ENCODE measurements at places on chromosomes 4 and X.

GRCh38 chr4:40550948-40551462, 78.7 kb downstream of the RBM47 start:
- no peak for DNase-seq

DNA sequence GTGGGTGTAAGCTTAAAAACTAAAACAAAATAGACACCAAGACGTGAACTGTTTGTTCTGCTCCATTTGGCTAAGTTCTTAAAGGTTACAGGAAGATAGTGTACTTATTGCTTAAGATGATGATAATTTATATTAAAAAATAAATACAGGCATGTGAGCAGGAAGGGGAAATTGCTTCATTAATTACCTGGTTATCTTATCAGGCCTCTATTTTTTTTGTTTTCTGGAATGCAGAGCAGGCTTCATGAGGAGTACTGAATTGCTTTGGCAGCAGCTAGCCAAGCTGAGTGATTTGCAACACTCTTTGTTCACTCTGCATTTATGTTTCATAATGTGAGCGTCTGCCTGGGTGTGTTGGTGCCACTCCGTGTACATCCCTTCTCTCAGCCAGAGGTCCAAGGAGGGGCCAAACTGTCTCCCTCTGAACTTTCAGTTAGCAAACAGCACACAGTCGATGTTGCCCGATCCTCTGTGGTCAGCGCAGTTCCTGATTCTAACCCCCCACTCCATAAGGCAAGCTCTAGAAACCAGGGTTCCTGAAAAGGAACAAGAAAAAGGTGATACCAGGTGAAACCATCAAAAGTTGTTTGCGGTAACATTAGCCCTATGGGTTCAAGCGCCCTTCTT, 348.2 kb downstream of the SPRY1 start:
- DNase-seq = no peak

DNA sequence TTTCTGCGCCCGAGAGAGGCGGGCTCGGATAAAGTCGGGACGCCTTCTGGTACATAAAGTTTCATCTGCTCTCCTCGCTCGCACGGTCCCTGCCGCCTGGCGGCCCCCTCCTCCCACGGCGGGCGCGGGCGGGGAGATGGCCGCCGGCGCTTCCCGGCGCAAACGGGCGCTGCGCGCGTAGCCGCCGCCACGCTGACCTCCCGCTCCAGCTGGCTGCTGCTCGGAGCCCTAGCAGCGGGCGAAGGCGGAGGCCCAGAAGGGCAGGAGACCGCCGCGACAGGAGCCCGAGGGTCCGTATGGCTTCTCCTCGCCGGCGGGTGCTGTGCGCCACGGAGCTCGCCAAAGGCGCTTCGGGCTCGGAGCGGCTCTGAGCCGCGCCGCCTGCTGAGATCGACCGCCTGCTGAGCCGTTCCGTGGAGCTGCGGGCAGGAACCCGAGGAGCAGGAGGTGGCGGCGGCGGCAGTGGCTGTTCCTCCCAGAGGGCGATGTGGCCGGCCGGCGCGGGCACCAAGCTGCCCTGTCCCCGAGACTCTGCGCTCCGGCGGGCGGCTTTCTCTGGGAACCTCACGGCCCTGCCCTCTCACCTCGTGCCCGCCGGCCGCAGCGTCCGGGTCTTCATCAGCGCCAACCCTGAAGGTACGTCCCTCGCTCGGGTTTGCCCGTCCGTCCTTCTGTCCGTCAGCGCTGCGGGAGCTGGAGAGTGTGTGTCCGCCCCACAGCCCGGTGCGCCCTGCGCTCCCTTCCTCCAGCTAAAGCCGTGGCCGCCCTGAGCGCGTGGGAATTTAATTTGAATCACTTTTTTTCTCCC, at the start of gene NWD2:
Gene NWD2, plus strand, starts transcription at position 161 of the 808 bp plus-strand sequence. Its CDS starts 325 bp downstream, at position 486.
- peak; percentile 57 for DNase-seq

DNA sequence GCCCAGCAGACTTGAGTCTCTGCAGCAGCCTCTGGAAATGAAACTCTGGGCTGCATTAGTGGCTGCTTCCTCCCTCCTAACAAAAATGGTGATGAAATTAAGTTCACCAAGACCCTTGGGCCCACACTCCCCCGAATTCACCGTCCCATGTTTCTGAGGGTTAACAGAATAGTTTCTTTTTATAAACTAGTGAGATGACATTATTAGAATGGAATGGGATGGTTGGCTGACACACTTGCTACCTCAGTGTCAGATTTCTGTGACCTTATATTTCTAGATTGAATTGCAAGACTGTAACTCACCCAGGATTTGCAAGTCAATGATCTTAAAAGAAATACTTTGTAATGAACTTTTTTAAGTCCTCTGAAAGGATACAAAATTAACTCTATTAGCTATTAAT, 127.1 kb downstream of the SHROOM3 start:
- DNase-seq = no peak

- no peak for DNase-seq
Observed at GRCh38 chr4:47486231-47486673, 1.2 kb downstream of the ATP10D start.

GRCh38 chrX:55033429-55033828, 2.7 kb upstream of the ALAS2 start:
- DNase-seq = no peak

DNA sequence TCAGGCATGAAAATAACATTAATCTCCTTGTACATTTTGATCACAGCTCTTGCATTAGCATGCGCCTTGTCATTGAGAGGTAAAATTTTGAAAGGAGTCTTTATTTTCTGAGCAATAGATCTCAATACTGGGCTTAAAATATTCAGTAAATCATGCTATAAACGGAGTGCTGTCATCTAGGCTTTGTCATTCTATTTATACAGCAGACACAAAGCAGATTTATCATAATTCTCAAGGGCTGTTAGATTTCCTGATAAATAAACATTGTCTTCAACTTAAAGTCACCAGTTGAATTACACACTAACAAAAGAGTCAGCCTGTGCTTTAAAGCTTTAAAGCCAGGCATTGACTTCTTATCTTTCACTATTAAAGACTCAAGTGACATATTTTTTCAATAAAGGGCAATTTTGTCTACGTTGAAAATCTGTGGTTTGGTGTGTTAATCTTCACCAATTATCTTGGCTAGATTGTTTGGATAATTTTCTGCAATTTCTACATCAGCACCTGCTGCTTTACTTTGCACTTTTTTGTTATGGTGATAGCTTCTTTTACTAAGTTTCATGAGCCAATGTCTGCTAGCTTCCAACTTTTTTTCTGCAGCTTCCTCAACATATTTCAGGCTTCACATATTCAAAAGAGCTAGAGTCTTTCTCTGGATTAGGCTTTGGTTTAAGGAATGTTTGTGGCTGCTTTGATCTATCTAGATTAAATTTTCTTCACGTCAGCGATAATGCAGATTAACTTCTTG, 27.9 kb upstream of the UGT2B4 start:
- DNase-seq = no peak

DNA sequence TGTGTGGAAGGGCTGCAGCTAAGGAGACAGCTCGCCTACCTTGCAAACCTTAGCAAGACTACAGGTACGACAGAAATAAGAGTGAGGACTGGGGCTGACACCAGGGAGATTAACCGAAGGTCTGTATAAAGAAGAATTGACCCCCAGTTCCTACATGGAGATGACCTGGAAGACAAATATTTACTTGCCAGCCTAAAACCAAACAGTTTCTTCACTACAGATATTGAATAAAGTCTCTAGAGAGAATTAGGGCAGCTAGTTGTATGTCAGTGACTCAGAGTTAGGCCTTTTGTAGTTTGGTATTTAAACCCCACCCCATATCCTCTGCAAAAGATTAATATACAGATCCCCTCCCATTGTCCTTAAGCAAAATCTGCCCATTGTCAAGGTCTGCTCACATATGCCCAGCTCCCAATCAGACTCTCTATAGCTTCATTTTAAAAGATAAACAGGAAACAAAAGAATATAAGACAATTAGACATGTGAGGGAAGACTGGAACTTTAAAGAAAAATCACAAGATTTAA, 28.1 kb upstream of the FRMPD3 start:
- DNase-seq = no peak

DNA sequence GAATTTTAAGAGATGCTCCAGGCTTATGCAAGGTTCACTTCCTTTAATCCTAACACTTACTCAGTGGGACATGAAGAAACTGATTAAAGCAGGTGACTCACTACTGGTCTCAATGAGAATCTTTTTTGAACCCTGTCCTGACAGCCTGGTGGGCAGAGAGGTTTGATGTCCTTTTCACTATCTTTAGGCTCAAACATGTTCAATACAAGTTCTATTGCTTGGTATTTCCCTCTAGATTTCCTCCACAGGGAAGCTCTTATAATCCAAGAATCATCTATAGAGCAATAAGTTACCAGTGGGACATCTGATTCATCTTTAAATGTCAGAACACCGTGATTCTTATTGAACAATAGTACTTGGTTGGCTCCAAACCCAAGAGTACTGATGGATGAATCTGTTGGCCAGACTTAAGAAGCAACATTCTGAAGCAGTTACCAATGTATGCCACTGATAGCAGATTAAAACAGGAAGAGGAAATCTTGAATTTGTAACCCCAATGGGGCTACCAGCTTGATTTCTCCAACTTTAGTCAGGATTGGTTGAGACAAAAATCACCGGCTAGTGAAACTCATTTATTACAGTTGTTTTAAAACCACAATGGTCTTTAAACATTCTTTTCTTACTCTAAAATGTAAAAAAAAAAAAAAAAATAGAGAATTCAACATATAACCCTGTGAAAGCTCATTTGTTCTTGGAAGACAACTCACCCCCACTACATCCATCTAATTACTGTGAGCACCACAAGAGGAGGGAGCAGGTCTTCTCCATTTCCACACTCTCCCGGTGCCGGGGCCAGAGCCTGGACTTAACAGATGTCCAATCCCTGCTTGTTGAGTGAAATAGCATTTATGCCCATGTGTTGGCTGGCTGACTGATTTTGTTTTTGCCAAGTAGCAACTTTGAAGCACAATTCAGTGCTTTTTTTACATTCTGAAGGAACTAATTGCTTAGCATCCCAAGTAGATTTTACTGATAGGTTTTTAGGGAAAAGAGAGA, 43.3 kb downstream of the FGFBP1 start:
- no peak for DNase-seq

DNA sequence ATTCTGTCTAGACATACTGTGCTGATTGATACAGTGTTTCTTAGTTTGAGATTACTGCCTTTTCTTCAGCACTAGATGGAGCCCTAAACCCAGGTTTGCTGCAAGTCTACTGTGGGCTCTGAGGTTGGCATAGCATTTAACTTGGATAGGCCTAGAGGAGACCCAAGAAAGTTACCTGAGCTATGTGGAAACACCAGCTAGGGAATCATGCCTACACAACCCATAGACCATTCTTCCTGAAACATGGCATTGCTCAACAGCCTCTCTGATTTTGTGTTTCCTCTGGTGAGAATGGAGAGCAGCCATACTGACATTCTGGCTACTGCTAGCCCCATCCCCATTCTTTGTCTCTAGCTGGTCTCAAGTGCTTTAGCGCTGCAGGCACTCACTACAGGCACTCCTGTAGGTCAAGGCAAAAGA, 287.7 kb upstream of the PCDH18 start:
- DNase-seq = peak; percentile 33

GRCh38 chr4:182897601-182898478, 19.3 kb downstream of the DCTD start:
- no peak for DNase-seq

DNA sequence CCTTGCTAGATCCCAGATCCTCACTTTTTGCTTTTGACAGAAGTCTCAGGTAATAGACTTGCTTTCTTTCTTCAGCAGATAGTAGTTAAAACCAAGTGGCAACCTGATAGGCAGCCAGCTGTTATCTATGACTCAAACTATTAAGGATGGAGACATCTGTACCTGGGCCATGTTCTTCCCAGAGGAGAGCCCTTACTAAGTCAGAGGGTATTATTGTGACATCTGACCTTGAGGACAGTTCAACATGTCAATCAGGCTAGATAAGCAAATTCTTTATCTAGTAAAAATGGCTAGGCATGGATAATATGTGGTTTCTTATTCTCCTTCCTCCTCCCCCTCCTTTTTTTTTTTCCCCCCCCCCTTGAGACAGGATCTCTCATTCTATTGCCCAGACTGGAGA, 39.2 kb downstream of the TRIM2 start:
- no peak for DNase-seq

DNA sequence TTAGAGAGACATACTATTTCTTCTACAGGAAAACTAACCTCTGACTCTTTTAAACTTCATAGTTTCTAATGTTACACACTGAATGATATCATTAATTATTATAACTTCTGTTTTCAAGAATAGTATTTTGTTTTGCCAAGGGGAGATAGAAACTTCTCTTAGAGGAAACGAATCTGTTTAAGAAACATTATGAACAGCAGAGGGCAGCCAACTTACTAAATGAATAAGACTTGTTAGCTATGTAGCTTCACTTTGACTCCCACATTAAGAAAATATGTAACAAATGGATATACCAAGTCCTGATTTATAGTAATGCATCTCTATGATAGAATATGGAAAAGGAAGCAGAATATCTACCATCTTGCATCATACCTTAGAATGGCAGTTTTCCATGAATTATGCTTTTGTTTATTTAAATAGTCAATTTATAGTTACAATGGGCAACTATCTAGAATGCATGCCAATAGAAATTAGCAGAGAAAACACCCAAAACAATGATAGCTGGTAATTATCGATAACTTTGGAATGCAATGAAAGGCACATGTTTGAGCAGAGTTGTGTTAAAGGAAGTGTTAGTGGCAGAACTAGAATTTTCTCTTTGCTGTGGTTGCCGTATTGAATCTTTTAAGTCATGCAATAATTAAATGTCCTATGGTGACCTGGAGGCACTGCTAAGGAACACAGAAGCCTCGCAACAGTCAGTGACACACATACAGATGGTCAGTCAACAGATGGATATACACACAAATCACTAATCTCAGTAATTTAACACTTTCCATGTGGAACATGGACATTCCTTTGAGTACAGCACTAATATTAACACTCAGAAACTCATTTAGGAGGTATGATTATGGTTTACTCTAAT, 105.7 kb upstream of the PDLIM3 start:
- DNase-seq = no peak

DNA sequence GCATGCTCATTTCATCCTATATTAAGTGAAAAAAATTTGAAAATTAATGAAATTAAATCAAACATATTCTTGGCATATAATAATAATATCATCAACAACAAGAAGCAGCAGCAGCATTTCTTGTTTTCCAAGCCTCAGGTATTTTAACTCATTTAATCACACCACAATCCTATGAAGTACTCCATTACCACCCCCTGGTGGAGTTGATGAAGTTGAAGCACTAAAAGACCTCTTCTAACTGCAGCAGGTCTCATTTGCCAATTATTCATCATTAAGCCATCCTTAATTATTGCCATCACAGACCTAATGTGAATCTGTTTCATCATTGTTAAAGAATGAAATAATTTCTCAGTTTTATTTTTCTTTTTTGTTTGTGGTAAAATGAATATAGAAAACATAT, 801.4 kb upstream of the GRID2 start:
- peak; percentile 8 for DNase-seq

GRCh38 chrX:41293269-41293668, 40.7 kb upstream of the DDX3X start:
- DNase-seq = no peak

DNA sequence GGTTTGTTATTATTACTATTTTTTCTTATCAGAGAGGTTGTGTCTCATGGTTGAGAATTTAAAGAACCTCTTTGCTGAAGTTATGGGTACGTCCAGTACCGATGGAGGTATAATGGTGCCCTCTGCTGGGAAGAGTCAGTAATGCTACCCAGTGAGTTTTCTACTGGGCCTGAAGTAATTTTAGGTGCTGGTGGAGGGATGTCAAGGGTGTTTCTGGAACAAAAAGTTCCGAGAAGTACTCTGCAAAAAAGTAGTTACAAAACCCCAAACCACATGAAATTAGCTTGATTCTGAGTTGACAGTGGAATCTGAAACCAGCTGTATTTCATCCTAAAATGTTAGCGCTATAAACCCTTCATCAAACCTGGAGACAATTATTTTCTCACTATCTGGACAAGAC, 102.5 kb upstream of the MID1 start:
- peak; percentile 59 for DNase-seq

GRCh38 chr4:82913305-82913704, 12.8 kb downstream of the THAP9 start:
- DNase-seq = no peak
